ENCODE measurements at places on chromosomes 6 and 20. TPM values are rescaled to one million over a fixed set of nuclear protein-coding genes. Genes with fewer than 3 reads are reported as not detected.

DNA sequence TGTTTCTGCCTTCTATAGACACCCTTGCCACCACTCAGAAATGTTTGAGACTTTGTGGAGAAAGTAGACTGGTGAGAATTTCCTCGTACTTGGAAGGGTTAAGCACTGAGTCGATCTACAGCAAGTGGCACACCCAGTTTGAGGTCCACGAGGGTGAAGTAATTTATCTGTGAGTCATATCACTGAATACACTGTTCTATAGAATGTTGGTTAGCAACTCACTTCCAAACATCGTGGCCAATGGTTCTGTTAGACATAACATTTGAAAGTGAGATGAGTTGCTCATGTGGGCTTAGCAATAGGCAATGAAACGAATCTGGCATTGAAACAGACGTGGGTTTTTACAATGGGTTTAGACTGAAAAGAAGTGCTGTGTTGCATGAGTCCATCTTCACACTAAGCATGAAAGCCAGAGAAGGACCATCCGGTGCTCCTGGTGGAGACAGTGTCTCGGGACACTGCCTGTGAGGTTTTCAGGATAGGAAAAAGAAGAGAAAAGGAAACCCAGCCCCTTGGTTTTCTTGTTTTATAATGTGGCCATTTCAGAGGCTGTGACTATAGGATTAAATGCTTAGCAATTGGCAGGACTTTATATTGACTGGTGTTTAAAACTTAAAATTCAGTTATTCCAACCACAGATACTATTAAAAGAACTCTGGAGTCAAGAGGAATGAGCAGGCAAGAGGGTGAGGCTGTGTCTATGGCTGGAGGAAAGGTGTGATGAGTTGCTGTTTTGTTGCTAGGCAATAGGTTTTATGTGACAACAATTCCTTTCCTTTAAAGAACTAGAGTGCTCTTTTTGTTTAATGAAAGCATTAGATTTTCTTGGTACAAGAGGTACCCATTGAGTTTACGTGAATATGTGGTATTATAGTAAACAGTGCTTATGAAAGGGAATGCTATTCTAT is 31.0 kb upstream of the EZR start:
- H3K36me3 ChIP-seq = no peaks in the 10 kb centered on the region
- no peaks in the 10 kb centered on the region for H3K27me3 ChIP-seq
- peak overlapping the region; percentile 97 for H3K27ac ChIP-seq
- DNase-seq = peak; percentile 81

Gene BPIFB1
- not detected for total RNA-seq

Gene OXT
- not detected for total RNA-seq

GRCh38 chr6:44133003-44133931 is 5.9 kb downstream of the TMEM63B start:
- H3K36me3 ChIP-seq = no peaks in the 10 kb centered on the region
- H3K27ac ChIP-seq = no peak overlapping the region
- DNase-seq = no peak
- peaks cover 5% of the 10 kb centered on the region for H3K4me1 ChIP-seq

DNA sequence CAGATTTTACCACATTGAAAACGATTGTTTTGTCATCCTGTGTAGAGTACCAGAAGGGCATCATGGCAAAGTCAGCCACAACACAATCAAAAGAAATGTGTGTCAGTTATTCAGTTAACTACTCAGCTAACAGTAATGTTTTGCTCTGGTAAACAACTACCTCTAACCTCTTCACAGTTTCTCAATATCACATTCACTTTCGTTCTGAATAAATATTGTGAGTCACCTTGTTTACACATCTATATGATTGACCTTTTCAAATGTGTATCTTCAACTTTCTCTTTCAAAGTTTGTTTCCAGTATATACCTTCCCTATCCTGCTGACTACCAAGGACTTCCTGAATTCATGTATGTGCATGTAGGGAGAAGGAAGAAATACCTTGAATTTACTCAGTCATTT is 216.6 kb upstream of the UFL1 start:
- no peak overlapping the region for H3K4me3 ChIP-seq
- no peaks in the 10 kb centered on the region for H3K27me3 ChIP-seq
- no peaks in the 10 kb centered on the region for H3K36me3 ChIP-seq
- H3K4me1 ChIP-seq = no peaks in the 10 kb centered on the region
- H3K27ac ChIP-seq = no peak overlapping the region

- no peak overlapping the region for H3K27ac ChIP-seq
- H3K4me1 ChIP-seq = no peaks in the 10 kb centered on the region
- H3K36me3 ChIP-seq = no peaks in the 10 kb centered on the region
- peaks cover 28% of the 10 kb centered on the region for H3K27me3 ChIP-seq
- H3K4me3 ChIP-seq = no peak overlapping the region
Observed at GRCh38 chr20:22574545-22575086, 9.8 kb downstream of the FOXA2 start.

- no peak overlapping the region for H3K4me3 ChIP-seq
- no peaks in the 10 kb centered on the region for H3K36me3 ChIP-seq
- H3K27ac ChIP-seq = no peak overlapping the region
- no peaks in the 10 kb centered on the region for H3K27me3 ChIP-seq
- no peak for DNase-seq
- H3K4me1 ChIP-seq = no peaks in the 10 kb centered on the region
Observed at GRCh38 chr6:125031385-125031784, 69.1 kb downstream of the RNF217 start.

Measured in CD4-positive, CD25-positive, alpha-beta regulatory T cell (primary cell).